HFF-Myc (cell line): ENCODE measurements at places on chromosomes 1 and 21.

DNA sequence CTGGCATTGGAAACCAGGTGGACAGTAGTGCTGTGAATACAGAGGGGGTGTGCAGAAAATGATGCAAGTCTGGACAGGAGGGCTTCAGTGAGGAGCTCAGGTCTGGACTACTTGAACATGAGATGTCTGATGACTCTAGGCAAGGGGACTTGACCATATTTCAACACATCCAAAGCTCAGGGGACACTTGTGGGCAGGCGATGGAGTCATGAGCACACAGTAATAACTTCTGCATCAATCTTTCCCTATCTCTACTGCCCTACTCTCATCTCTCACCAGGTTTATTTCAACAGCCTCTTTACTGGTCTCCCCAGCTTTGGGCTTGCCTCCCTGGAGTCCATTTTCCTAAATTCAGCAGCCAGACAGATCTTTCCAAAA, 21.9 kb downstream of the FMO2 start:
- DNase-seq, result no peak

DNA sequence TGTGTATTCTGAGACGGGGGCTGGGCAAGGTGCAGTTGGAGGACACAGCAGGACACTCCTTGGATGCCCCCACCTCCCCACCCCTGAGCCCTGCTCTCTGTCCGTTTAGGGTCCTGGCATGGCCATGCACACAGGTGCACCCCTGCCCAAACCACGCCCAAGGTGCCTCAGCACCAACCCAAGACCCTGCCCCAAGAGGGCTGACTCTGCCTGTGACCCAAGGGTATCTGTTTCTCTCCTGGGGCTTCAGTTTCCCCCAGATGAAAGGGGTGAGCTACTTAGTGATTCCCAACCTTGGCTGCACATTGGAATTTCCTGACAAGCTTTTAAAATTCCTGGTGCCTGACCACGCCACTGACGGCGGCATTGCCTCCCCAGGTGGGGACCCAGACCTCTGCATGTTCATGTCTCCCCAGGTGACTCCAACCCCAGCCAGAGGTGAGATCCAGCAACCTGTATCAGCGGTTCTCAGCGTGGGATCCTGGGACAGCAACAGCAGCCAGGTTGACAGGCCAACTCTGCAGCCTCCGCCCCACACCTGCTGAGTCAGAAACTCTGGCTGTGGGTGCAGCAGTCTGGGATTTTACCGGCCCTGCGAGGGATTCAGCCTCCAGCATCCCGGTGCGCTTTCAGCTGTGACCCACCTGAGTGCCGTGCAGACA, 483.4 kb downstream of the NPHP4 start:
- DNase-seq, result no peak

DNA sequence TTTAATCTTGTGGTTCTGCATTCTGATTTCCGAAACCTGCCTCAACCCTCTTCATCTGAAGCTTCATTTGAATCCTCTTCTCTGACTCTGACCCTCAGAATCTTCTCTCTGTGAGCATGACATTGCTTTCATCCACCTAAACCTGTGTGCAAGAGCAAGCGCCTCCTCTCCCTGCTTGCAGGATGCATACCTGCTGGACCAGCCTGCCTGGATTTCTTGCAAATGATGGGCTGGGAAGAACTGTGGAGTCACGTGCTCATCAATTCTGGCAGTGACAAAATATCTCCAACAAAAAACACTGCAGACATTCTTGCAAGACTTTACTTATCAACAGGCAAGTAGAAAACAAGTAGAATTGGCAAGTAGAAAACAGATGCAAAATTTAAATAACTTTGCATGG, 20.8 kb upstream of the SLC35F3 start:
- no peak for DNase-seq

DNA sequence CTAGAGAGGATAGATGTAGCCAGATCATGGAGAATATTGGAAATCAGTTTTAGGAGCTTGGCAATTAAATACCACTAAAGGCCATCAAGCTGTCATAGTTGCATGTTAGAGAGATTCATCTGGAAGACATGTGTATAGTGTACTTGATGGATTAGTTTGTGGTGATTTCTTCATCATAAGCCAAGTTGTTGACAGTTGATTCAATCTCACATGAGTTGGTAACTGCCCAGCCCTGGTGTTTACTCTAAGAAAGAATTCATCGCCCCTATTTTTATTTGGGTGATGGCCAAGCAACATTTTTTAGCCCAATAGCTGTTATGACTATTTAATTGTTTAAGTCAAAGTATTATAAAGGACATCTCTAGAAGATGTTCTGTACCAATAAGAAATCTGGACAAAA, 737.6 kb downstream of the PLA2G4A start:
- DNase-seq, result no peak

GRCh38 chr1:119008483-119009311, 20.6 kb upstream of the TBX15 start:
- DNase-seq, result peak; percentile 27

DNA sequence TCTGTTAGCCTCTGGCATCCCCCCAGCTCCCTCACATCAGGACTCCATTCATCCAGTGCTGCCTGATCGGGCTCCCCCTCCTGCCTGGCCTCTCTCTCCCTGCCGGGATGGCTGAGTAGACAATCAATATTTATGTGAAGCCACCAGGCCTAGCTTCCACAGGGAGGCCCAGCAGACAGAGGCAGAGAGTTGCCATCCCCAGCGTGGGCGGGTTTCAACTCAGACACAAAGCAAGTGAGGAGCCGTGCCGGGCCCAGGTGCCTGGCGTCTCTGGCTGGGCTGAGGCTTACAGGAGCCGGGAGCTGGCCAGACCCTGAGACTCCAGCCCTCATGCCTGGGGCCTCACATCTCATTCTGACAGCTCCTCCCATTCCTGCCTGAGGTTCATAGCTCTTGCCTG, 34.5 kb upstream of the ATP2B4 start:
- DNase-seq, result no peak

DNA sequence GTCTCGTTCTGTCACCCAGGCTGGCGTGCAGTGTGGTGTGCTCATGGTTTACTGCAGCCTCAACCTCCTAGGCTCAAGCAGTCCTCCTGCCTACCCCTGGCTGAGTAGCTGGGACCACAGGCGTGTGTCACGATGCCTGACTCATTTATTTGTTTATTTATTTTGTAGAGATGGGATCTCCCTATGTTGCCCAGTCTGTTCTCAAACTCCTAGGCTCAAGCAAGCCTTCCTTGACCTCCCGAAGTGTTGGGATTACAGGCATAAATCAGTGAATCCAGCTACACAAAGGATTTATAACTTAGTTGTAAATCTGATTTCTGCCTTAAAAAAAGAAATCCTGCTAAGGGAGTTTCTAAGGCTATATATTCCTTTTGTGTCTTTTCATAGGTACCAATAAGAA, 30.5 kb upstream of the ZNF496 start:
- DNase-seq, result no peak

GRCh38 chr1:16888860-16889816, 6.6 kb upstream of the RNU1-2 start:
- DNase-seq, result peak; percentile 69

DNA sequence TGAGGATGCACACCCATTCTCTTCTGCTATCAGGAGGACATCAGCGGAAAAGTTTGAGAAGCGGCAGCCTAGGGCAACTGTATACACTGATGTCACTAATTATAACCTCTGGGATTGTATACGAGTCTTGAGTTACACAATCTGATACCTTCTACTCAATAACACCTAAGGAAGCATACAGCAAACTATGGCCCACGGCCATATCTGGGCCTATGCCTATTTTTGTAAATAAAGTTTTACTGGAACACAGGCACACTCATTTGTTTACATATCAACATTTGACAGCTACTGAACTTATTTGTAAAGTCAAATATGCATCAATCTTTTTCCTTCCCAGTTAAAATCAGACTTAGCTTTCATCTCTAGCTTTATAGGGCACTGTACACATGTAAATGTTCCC, 187.2 kb downstream of the ZSCAN20 start:
- no peak for DNase-seq
